ENCODE measurements at places on chromosomes 1 and 21.
A peak's percentile ranks its signal among the peaks of the same experiment; 100 is the strongest.

DNA sequence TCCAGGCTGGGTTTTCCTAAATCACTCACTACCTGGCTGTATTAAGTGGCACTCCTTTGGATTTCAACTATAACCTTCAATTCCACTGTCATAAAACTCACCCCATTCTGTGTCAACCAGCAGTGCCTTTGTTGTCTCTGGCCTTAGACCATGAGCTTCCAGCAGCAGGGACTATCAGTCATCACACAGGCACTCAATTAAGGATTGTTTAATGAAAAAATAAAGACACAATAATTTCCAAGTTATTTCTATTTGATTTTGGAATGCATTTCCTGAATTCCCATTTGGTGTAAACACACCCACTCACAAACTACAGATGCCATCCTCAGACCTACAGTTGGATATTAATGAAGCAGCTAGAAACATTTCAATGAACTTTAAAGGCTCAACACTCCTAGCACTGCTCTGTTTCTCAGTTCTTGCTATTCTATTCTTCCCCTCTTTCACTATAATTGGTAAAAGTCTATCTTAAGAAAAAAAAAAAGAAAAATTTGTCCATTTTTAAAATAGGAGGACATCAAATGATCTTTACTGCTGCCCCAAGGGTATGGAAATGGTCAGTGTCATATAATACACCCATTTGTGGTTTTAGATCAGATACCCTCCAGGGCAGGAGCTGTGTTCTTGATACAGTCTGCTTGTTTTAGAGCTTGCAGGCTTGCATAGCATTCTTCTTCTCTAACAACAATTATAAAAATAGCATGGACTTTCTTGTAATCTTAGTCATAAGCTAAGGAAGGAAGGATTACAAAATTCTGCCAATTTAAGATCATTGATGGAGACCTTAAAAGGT, 156.4 kb downstream of the PTGER3 start:
- no peak for ATAC-seq

DNA sequence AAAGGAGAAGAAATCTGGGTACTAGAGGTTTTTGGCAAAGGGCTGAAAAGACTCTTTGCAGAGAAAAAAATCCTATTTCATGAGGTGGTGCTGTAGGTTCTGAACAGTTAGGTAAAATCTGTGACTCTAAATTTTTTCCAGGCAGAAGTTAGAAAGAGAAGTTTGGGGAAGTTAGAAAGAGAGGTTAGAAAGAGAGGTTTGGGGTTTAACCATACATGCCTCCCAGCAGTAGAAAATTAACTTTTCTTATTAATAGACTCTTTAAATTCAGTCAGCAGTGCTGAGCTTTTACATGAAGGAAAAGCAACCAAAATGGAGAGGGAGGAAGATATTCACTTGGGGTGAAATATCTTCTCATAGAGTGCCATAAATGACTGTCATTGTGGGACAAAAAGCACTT, 12.2 kb downstream of the AMY1C start:
- no peak for ATAC-seq

DNA sequence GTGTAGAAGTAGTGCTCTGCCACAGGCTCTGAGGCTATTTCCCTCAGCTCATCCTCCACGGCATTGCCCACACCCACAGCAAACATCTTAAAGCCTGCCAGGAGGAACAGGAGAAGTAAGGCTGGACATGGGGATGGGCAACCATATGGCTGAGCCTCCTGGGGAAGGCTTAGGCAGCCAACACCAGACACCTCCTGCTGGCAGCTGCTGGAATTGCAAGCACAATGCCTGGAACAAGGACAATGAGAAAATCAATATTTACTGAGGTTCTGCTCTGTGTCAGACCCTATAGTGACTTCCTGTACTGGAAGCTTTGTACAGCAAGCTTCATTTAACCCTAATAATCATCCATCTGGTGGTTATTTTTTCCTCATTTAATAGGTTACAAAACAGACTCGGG, 8.2 kb downstream of the MATN1 start:
- no peak for ATAC-seq

DNA sequence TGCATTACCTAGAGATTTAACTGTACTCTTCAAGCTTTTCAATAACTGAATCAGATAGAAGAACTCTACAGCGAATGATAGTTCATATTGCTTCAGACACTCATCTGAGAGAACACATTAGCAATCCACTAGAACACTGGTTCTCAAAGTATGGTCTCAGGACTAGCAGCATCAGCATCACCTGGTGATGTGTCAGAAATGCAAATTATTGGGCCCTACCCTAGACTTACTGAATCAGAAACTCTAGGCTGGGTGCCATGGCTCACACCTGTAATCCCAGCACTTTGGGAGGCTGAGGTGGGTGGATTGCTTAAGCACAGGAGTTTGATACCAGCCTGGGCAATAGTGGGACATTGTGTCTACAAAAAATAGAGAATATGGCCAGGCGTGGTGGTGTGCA, 24.9 kb upstream of the GLIS1 start:
- peak; percentile 89 for ATAC-seq

DNA sequence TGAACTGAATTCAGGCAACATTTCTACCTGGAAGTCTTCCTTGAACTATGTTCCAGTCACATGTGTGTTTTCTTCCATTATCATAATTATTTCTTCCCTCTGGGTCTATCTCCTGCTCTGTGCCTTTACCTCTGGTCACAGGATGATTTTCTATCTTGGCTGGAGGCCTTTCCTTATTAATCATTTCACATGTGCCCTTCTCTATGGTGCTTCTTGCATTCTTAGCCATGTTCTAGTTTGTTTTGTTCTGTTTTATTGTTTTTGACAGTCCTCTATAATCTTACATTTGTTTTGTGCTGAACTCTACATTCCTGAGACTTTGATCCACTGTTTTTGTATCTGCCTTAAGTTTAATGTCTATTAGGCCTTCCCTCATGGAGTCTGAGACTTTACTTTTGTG, 51.0 kb downstream of the SGIP1 start:
- no peak for ATAC-seq

- ATAC-seq: no peak
Measured at GRCh38 chr1:241417258-241417657, 60.3 kb upstream of the RGS7 start.

DNA sequence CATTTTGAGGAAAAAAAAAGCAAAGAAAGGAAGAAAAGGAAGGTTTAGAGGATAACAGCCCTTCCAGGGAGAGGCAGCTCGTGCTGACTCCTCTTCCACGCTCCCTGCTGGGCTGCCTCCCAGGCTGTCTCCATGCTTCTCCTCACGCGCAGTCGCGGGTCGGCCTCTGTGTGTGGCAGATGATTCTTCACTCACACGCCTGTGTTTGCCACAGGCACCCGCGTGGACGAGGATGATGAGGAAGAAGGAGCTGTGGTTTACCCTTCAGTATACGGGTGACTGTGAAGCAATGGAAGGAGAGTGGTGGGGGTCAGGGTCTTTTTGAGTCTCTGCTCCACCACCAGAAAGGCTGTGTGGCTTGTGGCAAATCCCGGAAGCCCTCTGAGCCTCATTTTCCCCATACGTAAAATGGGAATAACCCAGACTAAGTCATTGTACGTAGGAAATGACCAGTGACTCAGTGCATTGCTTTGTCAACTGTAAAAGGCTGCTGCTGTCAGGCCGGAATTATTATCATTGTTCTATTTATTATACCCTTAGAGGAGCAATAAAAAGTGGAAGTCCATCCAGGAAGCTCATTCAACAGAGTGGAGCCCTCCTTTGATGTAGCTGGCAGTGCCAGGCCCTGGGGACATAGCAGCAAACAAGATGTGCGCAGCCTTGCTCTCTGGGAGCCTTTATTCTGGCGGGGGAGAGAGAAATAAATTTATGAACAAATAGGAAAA, 11.9 kb upstream of the SH2D2A start:
- no peak for ATAC-seq

DNA sequence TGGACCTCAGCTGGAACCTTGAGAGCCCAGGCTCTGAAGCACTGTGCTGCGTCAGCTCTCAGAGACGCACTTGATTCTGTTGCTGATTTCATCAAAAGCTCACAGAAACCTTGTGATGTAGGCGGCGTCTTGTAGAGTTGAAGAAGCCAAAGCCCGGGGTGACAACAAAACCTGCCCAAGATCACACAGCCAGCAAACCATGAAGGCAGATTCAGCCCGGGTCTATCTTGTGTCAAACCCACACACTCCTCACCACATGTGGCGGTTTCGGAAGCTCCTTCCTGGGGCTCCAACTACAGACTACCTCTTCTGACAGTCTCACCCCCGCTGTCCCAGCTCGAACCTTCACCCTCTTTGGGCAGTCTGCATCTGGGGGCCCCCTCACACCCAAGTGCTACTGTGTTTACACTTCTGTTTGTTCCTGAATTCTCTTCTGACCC, 50.4 kb downstream of the TENT5C start:
- ATAC-seq: no peak

DNA sequence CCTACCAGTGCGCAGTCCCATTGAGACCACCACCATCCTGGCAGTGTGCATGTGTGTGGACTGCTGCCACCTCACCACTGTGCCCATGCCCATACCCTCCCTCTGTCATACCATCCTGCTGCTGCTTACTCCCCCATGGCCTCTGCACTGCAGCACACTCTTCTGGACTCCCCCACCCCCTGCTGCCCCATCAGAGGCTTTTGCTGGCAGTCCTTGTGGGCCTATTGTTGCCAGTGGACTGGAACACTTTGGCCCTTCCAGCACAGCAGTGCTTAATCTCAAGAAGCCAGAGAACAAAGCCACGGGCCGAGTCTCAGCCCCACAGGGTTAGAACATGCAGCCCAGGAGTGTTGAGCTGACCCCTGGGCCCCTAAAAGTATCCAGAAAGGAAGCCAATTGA, 41.9 kb upstream of the IVNS1ABP start:
- peak; percentile 25 for ATAC-seq

DNA sequence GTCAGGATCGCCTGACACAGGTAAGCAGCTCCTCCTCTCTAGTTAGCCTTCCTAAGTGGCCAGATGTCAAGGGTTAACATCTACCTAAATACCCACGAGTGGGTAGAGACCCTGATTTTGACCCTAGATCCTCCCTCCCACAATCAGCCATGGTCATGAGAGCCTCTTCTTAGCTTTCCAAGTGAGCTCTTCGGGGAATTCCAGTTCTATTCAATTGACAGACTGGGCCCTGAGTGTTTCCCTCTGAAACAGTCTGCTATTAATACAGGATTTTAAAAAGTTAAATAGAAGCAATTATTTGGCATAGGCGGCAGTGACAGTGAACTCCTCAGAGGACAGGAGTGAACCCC, 28.1 kb downstream of the C2CD2 start:
- ATAC-seq: no peak

- ATAC-seq: no peak
Measured at GRCh38 chr1:228988664-228989063, 253.4 kb downstream of the RHOU start.

DNA sequence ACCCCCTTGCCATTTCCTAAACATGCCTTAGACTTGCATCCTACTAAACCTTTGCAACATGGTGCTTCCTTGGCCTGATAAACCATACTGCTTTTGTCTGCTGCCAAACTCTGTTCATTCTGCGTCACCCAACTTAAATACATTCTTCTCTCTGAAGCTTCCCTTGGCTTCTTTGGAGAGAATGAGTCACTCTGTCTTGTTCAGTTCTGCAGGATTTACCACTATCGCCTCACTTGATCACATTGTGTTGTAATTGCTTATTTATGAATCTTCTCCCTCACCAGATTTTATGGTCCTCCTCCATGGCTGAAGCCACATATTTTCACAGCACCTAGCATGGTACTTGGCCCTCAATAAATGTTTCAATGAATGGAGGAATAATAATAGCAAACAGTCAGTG, 21.7 kb upstream of the TUT4 start:
- peak; percentile 97 for ATAC-seq

DNA sequence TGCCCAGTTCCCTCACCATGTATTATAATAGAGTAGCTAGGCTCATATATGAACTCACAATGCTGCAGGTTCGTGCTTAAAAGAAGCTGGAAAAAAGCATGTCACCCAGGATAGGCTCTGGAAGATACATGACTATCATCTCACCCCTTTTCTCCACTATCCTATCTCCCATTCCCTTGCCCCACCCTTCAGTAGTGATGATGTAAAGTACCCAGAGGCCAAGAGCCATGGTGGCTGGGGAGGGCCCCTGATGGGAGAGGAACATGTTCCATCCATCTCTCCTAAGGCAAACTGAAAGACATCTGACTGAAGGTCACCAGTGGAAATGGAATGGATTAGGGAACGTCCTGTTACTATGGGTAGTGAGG, 20.3 kb upstream of the RBBP5 start:
- no peak for ATAC-seq

- peak; percentile 33 for ATAC-seq
Measured at GRCh38 chr1:29282924-29283803, 46.8 kb downstream of the PTPRU start.

GRCh38 chr1:143643148-143643885, 328.5 kb downstream of the FAM72C start:
- ATAC-seq: peak; percentile 15

GRCh38 chr1:7117399-7118281, 332.4 kb downstream of the CAMTA1 start:
- ATAC-seq: peak; percentile 81

DNA sequence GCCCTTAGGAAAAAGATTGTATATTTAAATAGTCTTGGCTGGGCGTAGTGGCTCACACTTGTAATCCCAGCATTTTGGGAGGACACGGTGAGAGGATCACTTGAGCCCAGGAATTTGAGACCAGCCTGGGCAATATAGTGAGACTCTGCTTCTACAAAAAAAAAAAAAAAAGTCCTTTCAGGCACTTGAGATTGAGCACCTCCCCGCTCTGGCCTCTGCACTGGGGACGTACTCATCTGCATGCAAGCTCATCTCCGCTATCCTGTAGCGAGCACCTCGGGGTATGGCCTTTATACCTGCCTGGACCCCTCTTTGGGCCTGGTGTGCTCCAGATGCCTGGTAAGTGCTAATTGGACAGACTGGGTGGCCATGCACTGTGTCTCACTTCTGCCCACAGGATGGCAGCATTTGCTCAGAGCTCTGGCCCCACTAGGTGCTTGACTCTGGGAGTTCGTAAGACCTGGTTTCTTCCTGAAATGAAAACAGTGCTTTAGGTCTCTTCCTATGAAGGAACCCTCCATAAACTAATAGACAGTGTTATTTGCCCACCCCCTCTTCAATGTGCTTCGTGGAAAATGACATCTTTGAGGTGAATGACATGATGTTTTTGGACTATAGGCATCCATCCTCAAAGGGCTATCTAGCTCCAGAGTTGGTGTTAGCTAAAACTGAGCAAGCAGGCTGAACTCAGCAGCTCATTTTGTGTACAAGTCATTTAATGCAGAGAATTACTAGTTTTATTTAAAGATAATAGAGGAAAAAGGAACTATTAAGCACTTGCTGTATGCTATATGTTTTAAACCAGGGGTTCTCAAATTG, 61.7 kb upstream of the ADAR start:
- peak; percentile 96 for ATAC-seq

DNA sequence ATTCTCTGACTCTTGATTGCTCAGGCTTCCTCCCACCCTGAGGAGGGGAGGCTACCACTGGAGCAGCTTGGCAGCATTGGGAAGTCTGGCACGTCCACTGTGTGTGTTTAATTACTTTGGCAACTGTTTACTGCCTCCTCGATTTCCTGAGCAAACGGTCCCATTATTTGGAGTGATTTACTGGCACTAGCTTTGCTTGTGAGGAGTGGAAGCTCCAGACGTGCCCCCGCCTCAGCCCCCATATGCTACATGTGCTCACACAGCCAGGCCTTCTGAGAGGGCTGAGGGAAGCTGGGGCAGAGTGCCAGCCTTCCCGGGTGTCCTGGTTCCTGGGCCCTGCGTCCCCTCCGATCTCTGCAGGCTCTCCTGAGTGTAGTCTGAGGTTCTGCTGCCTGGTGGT, 306.2 kb downstream of the PTPRU start:
- no peak for ATAC-seq

- no peak for ATAC-seq
Measured at GRCh38 chr1:169931795-169932231, 38.1 kb upstream of the SCYL3 start.

- ATAC-seq: no peak
Measured at GRCh38 chr1:16095447-16095846, 22.0 kb upstream of the FAM131C start.

- no peak for ATAC-seq
Measured at GRCh38 chr1:18539171-18539570, 58.4 kb downstream of the KLHDC7A start.

All from esophagus mucosa (tissue), 1 donor.